Psoas muscle (tissue), 8 donors: ENCODE measurements at places on chromosomes 11 and 22. TPM values are rescaled to one million over a fixed set of nuclear protein-coding genes. Genes with fewer than 3 reads are reported as not detected.

DNA sequence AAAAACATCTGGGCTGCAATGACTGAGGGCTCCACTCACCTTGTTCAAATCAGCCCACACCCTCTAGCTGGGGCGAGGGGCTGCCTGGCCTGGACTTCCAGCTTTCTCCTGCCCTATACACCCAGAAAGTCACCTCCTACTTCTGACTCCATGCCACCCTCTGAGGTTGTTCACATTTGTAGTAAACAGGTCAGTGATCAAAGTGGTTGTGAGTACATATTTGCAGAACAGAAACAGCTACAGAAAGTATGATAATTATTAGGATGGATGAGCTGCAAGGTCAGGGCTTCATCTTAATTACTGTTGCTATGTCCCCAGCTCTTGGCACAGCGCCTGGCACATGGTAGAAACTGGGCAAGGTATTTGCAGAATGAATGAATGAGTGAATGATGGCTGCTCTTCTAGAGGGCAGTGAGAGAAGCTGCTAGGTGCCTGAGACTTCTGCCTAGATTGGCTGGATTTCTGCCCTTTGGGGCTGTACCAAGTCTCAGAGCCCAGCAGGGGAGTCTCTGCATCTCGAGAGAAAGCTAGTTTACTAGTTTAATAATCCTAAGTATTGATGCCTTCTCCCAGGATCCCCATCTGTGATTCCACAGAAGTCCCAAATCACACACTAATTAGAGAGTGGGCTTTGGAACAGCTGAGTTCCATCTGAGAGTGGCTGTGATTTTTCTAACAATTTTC lies 36.0 kb downstream of the SYT13 start:
- no peaks in the 10 kb centered on the region for H3K36me3 ChIP-seq
- H3K4me3 ChIP-seq = no peak overlapping the region
- no peak for DNase-seq

CEND1 gene
- total RNA-seq = not detected

GRCh38 chr11:16794047-16794818 lies 55.8 kb downstream of the C11orf58 start:
- H3K27ac ChIP-seq = no peak overlapping the region
- H3K4me1 ChIP-seq = peaks cover 3% of the 10 kb centered on the region
- no peaks in the 10 kb centered on the region for H3K27me3 ChIP-seq
- no peak for DNase-seq

GRCh38 chr11:70328556-70328955 lies 58.1 kb downstream of the PPFIA1 start:
- peaks cover 7% of the 10 kb centered on the region for H3K4me1 ChIP-seq
- H3K27ac ChIP-seq = no peak overlapping the region
- H3K27me3 ChIP-seq = no peaks in the 10 kb centered on the region
- no peak overlapping the region for H3K4me3 ChIP-seq
- no peak for DNase-seq
- H3K36me3 ChIP-seq = peaks cover 6% of the 10 kb centered on the region

MS4A18 gene
- not detected for total RNA-seq

- H3K4me1 ChIP-seq = no peaks in the 10 kb centered on the region
- H3K36me3 ChIP-seq = no peaks in the 10 kb centered on the region
- no peak overlapping the region for H3K27ac ChIP-seq
- H3K27me3 ChIP-seq = no peaks in the 10 kb centered on the region
- no peak for DNase-seq
These were observed 38.1 kb upstream of the SWAP70 start for GRCh38 chr11:9625728-9626127.

GRCh38 chr22:21778705-21779363 lies 43.2 kb upstream of the YPEL1 start:
- H3K4me1 ChIP-seq = peaks cover 6% of the 10 kb centered on the region
- H3K36me3 ChIP-seq = peaks cover 43% of the 10 kb centered on the region
- no peak overlapping the region for H3K4me3 ChIP-seq
- H3K27ac ChIP-seq = no peak overlapping the region
- no peaks in the 10 kb centered on the region for H3K27me3 ChIP-seq

DNA sequence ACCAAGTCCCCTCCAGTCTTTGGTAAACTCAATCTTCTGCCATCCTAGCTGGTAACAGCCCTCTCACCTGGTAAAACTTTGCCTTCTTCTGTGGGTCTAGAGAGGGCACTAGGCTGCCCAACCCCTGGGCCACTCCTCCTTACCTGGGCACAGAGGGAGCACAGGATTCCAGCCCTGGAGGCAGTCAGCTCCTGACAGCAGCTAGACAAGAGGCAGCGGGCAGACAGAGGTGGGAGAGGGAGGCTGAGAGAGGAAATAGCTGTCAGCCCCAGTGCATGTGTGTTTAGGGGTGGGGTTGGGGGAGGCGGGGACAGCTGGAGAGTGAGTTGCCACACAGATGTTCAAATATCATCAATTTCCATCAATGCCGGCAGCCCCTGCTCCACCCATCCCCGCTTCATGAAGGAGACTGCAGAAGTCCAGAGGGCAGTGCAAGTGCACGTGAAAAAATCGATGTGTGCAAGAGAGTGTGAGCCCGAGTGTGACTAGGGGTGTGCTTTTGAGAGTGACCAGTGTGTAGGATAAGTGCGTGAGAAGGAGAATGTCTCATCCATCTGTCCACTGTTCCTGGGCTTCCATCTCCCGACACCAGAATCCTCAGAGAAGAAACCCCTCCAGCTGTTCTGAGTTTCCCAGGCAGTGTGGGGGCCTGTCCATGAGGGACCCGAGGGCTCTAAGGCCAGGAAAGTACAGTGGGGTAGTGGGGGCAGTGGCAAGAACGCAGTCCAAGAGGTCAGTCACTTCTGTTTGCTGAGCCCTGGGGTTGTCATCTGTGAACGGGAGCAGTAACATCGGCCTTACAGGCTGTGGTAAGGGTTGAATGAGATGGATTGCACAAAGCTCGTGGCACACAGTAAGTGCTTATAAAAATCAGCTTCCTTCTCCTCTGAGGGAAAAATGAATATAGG lies at the start of gene PTGDR2:
Gene PTGDR2, minus strand, starts transcription at position 225 of the 908 bp plus-strand sequence. CDS start 2,228 bp downstream, outside the sequence.
- H3K4me3 ChIP-seq = peak within 1 kb of the TSS; percentile 34
- no peaks in the 10 kb centered on the region for H3K36me3 ChIP-seq
- no peaks in the 10 kb centered on the region for H3K27me3 ChIP-seq
- no peak within 1 kb of the TSS for H3K27ac ChIP-seq
- peak; percentile 39 for DNase-seq

DNA sequence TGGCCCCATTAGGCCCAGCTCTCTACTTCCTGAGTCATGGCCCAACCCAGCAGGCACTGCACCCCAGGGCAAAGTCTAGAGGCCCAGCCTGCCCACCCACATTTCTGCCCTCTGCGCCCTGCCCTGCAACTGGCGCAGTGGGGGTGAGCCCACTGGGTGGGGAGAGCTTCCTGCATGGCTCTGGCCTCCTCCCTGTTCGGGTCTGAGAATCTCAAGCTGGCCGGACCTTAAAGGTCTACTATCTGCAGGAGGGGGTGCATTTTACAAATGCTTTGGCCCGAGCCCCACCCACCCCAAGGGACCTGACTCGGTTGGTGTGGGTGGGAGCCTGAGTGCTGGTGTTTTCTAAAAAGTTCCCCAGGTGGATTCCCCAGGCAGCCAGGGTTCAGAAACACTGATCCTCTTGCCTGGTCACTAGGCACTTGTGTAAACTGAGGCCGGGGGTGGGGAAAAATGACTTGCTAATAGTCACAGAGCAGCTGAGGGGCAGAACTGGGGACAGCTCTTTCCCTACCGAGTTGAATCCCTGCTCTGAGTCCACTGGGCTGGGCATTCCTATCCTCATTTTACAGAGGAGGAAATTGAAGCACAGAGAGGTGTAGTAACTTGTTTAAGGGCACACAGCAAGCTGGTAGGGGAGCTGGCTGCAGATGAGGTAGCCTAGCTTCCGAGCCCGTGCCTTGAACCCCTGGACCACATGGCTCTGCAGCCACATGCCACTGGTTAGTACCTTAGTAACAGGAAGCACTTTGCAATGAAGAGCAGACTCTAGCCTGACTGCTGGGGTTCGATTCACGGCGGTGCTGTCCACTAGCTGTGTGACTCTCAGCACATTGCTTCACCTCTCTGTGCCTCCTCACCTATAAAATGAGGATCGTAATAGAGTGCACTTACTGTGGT lies 36.3 kb downstream of the CD82 start:
- no peak for DNase-seq
- H3K27me3 ChIP-seq = no peaks in the 10 kb centered on the region
- peaks cover 27% of the 10 kb centered on the region for H3K36me3 ChIP-seq

C1QTNF4 gene
- total RNA-seq = 0.42 TPM

GRCh38 chr11:120305286-120305685 lies 19.8 kb upstream of the TLCD5 start:
- DNase-seq = no peak
- no peak overlapping the region for H3K27ac ChIP-seq
- H3K4me3 ChIP-seq = no peak overlapping the region
- H3K4me1 ChIP-seq = no peaks in the 10 kb centered on the region
- no peaks in the 10 kb centered on the region for H3K36me3 ChIP-seq

FOLR1 gene
- 0.36 TPM for total RNA-seq

DNA sequence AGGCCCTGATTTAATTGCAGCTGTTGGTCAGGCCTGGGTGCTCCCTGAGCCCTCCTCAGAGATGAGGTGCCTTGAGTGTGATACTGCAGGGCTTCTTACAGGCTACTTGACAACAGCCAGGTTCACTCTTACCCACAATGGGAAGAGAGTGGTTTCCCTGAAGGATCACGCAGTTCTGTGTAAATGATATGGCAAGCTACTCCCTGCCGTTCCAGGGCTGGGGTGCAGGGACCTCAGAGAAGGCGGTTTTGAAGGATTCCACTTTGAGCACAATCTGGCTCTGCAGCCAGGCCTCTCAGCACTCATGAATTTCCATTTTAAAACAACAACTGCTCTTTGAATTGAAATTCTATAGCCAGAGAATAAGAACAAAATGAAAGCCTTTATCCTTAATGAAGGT lies 92.9 kb downstream of the SLC17A6 start:
- no peak overlapping the region for H3K4me3 ChIP-seq
- peaks cover 3% of the 10 kb centered on the region for H3K4me1 ChIP-seq
- no peaks in the 10 kb centered on the region for H3K27me3 ChIP-seq
- no peaks in the 10 kb centered on the region for H3K36me3 ChIP-seq

- peaks cover 25% of the 10 kb centered on the region for H3K4me1 ChIP-seq
- H3K27ac ChIP-seq = no peak overlapping the region
- H3K36me3 ChIP-seq = no peaks in the 10 kb centered on the region
- H3K4me3 ChIP-seq = no peak overlapping the region
- H3K27me3 ChIP-seq = no peaks in the 10 kb centered on the region
These were observed 32.7 kb downstream of the DENND5A start for GRCh38 chr11:9232482-9232881.

- peaks cover 2% of the 10 kb centered on the region for H3K27me3 ChIP-seq
- DNase-seq = no peak
- H3K27ac ChIP-seq = no peak overlapping the region
- H3K36me3 ChIP-seq = no peaks in the 10 kb centered on the region
- H3K4me1 ChIP-seq = no peaks in the 10 kb centered on the region
These were observed 45.1 kb downstream of the ST14 start for GRCh38 chr11:130204703-130205095.

GRCh38 chr11:125494561-125494960 lies 1.5 kb downstream of the FEZ1 start:
- no peaks in the 10 kb centered on the region for H3K36me3 ChIP-seq
- no peaks in the 10 kb centered on the region for H3K4me1 ChIP-seq
- DNase-seq = no peak
- H3K27ac ChIP-seq = no peak overlapping the region

DNA sequence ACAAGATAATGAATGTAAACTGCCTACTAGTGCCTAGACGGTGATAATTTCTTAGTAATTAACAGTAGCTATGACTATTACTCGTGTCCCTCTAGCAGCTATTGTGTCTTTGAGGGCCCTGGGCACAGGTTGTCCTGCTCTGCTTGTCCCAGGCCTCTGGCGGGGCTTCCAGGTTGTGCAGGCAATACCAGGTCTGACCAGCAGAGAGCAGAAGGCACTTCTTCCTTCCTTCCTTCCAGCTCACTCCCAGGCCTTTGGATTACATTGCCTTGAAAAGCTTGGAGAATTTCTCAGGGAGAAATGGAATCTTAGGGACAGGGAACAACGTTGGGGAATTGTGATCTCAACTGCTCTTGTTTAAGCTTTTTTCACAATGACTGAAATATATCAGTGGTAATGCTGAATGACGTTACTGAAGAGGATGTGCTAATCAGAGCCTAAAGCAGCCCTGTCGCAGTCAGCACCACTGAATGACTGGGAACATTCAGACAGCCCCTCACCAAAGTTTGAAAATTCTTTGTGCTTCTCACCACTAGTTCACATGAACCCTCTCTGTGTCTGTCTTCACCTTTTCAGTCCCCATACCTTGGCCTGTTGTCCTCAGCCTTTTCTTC lies 8.4 kb upstream of the CCKBR start:
- H3K27me3 ChIP-seq = peaks cover 7% of the 10 kb centered on the region
- no peak overlapping the region for H3K27ac ChIP-seq
- no peaks in the 10 kb centered on the region for H3K36me3 ChIP-seq
- no peaks in the 10 kb centered on the region for H3K4me1 ChIP-seq
- H3K4me3 ChIP-seq = no peak overlapping the region

DNA sequence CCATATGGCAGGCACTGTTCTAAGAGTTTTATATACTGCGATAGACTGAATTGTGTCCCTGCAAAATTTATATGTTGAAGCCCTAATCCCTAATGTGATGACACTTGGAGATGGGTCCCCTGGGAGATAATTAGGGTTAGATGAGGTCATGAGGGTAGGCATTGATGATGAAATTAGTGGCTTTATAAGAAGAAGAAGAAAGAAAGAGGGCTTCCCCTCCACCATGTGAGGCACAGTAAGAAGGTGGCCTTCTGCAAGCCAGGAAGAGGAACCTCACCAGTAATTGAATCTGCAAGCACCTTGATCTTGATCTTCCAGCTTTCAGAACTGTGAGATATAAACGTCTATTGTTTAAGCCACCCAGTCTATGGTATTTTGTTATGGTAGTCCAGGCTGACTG lies 46.6 kb upstream of the TENM4 start:
- no peak for DNase-seq
- H3K4me1 ChIP-seq = no peaks in the 10 kb centered on the region
- no peaks in the 10 kb centered on the region for H3K27me3 ChIP-seq
- no peak overlapping the region for H3K4me3 ChIP-seq
- H3K27ac ChIP-seq = no peak overlapping the region

CLCF1 gene
- total RNA-seq = 0.69 TPM

DNA sequence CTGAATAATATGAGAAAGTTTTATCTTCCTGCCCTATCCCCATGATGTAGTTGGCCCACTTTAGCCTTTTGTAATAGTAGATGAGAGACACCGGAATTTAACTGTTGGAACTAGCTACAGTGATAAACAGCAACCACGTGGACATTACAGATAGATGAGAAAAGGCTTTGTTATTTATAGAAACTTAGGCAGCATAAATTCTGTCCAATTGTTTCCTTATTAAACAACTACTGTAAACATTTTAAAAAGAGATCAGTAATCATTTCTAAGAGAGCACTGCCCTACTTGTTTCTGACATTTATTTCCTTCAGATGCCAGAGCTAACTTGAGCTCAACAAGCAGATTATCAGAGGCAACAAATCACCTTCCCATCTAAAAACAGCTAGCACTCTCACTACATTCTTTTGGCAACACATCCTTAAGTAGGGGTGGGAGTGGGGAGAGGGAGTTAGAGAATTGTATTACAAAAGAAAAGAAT lies 63.1 kb downstream of the SOX6 start:
- DNase-seq = no peak
- H3K4me1 ChIP-seq = peaks cover 65% of the 10 kb centered on the region
- peak overlapping the region; percentile 35 for H3K4me3 ChIP-seq
- H3K27ac ChIP-seq = peak overlapping the region; percentile 84
- H3K36me3 ChIP-seq = no peaks in the 10 kb centered on the region
